ENCODE measurements at places on chromosomes 2 and 18.

GRCh38 chr2:82796132-82796531 is 1662.9 kb downstream of the SUCLG1 start:
- no peak for DNase-seq

- no peak for DNase-seq
Observed at GRCh38 chr2:65053199-65053598, 3.0 kb upstream of the CEP68 start.

- no peak for DNase-seq
Observed at GRCh38 chr18:32980896-32981295, 208.1 kb upstream of the KLHL14 start.

DNA sequence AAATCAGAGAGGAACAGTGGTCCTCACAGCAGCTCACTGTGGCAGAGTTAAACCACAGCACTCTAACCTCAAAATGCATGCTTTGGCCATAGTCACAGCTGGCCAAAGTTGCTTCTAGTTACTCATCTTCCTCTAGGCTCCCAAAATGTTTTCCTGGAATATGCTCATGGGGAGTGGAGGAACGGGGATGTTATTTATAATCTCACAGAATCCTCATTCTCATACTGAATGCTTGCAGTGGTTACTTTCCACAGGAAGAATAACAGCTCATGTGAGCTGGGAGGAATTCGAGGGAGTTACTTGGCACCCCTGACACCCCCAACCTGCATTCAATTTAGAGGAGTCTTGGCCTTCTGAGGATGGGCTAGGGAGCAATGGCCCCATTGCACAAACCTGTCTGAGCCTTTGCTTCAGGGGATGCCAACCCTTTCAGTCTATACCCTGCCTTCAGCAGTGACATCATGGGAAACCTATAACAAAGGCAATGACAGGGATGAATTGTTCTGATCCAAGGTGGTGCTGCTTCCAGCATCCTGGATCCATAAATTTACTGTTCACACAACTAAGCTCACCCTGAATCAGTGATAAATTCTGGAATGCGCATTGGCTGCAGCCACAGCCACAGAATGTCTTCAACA is 22.4 kb upstream of the CCBE1 start:
- DNase-seq = peak; percentile 56

DNA sequence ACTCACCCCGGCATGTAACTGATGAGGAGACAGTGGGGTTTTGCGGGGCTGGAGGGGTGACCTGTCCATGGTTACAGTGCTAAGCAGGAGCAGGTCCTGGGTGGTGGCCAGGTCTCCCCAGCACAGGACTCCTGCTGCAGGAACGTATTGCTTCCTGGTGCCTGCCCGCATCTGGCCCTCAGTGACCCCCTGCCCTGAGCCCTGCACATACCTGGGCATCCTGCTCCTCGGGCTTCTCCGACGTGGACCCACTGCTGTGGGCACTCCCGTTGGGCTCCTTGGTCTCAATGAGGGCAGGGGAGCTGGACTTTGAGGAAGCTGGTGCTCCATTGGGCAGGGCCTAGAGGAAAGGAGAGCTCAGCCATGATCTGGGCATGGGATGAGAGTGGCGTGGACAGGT is 43.5 kb downstream of the CENPO start:
- no peak for DNase-seq

DNA sequence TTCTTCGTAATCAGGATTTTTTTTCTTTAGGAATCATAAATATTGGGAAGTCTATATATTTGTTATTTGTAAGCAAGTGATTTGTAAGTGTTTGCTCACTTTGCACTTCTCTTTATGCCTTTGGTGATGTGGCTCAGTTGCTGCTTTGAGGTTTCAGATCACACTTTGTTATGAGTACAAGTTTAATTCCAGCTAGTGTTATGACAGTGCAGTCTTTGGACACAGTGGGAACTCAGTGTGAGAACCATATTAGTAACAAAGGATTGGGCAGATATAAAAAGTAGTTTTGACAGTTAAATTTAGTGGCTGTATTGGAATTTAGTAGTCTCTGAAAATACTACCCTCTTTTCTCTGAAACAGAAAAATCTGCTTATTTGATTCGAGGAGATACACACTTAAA is 67.7 kb downstream of the ABI2 start:
- DNase-seq = no peak

- no peak for DNase-seq
Observed at GRCh38 chr2:46050027-46050426, 247.2 kb upstream of the EPAS1 start.

DNA sequence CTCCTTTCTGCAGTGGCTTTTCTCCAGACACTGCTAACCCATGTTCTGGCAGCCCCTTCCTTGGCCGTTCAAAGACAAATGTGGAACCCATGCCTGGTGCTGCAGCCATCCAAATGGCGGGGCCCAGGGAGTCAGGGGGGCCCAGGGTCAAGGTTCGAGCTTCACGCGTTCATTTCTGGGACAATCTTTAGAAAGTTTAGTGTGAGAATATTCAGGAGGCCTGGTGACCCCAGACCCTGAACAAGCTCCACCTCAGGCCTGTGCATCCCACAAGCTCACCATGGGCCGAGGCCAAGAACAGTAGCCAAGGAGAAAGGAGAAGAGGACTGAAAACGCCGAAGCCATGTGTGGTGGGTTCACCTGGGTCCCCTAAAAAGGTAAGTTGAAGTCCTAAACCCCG is 54.4 kb downstream of the ANKMY1 start:
- no peak for DNase-seq

- DNase-seq = no peak
Observed at GRCh38 chr18:50397023-50397422, 22.2 kb downstream of the SKA1 start.

GRCh38 chr2:177391822-177392372 is 676 bp upstream of the AGPS start:
- no peak for DNase-seq

GRCh38 chr18:14000884-14001283 is 85.5 kb upstream of the MC2R start:
- DNase-seq = no peak

DNA sequence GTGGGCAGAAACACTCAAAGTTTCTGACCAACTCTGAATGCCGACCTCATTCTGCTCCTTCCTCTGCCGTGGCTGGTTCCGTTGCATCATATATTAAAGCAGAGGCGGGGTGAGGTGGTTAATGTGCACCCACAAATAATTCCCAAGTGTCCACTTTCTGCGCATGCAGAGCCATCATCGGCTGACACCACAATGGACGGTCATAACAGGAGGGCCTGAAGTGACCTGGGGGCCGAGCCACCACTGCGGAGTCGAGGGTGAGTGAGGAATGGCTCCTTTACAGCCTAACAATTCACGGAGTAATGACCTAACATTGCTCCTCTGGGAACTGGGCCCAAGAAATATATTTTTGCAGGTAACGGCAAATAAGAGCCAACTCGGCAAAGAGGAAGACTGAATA is 32.9 kb upstream of the GLI2 start:
- no peak for DNase-seq

DNA sequence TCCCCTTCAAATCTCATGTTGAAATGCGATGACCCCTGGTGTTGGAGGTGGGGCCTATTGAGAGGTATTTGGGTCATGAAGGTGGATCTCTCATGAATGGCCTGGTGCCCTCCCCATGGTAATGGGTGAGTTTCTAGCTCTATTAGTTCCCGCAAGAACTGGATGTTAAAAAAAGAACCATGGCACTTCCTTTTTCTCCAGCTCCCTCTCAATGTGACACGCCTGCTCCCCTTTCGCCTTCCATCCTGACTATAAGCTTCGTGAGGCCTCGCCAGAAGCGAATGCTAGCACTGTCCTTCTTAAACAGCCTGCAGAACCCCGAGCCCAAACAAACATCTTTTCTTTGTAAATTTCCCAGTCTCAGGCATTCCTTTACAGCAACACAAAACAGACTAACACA is 303.2 kb upstream of the REV1 start:
- no peak for DNase-seq

GRCh38 chr18:13216092-13216582 is 2.4 kb upstream of the LDLRAD4 start:
- peak; percentile 56 for DNase-seq

DNA sequence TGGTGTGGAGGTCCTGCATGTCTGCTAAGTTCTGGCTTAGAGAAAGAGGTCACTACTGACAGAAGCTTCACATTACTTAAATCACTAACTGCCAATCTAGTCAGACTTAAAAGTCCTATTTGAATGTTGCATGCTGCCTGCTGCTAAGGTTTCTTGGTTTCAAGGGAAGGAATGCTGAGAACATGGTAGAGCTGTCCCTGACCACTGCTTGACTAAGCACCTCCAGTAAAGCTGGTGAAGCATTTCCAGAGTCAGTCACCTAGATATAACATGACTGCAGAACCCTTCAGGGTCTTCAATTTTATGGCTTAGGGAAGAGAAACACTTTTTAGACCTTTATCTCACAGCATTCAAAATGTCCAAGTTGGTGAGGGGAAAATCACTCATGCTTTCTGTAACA is 2178.3 kb upstream of the PIK3C3 start:
- no peak for DNase-seq

GRCh38 chr2:75309596-75310463 is 110.5 kb upstream of the TACR1 start:
- DNase-seq = no peak

DNA sequence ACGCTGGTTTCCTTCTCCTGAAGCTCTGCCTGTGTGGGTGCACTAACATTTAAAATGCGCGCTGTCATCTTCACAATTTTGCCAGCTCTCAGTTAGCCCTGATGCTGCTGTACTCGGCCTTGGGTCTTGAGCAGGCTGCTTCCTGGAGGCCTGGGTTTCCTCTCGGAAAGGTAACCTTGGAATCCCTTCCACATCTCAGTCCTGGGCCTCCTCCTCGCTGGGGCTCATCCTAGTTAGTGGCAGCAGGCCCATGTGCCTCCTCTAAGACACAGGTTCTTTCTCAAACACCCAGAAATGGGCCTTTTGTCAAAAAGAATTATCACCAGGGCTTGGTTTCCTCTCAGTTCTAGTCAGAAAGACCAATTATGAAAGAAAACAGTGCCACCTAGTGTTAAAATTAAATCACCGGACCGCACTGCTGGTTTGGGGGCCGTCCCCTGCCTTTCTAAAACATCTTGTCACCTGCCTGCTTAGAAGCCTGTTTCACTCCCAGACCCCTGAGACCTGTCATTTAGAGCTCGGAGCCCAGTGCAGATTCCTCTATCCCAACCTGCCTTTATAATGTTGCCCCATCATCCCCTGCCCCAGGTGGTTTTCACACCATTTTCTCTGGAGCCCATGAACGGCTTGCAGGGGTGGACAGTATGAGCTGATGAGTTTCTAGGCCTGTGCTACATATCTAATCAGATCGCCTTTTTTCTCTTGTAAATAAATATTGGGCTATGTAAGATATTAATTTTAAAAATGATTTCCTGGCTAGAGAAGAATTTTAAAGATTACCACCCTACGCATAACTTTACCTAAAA is 42.4 kb downstream of the HK2 start:
- DNase-seq = peak; percentile 28

GRCh38 chr2:203937788-203938187 is 1.2 kb downstream of the ICOS start:
- no peak for DNase-seq

DNA sequence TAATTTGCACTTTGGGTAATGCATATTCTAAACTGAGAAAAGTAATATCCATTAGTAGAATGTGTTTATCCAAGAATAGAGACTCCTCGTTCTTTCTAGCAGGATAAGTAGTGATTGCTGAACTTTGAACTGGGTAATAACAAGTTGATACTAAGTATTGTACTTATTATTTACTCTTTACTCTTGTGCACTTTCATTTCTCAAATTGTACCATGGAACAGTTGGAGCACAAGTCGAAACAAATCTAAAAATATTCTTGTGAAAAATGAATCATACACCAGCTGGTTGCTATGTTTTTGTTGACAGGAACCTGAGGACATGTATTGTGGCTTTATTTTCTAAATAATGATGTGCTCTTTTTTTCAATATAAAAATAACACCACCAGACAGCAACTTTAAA is 111.9 kb downstream of the RGPD3 start:
- no peak for DNase-seq

DNA sequence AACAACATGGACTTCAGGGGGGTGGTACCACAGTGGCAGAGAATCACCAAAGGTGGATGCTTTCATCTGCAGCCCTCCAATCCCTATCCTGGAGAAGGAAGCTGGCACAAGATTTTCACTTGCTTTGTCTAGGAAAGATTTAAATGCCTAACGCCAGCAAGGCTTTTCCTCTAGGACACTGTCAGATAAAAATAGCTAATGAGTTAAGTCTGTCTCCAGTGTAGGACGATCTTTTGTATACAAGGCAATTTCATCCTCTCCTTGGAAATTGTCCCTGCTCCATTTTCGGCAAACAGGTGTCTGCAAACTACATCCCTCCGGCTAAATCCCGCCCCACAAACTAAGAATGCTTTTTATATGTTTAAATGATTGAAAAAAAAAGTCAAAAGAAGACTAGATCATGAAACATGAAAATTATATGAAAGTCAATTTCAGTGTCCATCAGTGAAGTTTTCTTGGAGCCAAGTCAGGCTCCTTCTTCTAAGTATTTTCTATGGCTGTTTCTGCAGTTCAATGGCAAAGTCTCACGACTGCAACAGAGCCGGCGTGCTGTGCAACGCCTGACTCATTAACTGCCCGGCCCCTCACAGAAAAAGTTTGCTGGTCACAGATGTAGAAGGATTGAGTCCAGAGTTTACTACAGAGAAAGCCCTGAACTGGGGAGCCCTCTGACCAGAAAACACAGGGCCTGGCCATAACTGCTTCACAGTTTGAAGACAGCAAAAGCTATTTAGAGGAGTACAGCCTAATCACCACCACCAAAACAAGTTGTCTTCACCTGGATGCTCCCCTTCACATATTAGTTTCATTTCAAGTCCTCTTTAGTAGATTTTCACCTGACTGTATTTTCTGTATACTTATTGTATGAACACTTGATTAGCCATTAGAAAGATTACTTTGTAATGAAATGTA is 52.3 kb downstream of the PIEZO2 start:
- DNase-seq = no peak

- DNase-seq = no peak
Observed at GRCh38 chr18:53887447-53887846, 337.0 kb downstream of the MBD2 start.

GRCh38 chr2:43040084-43040854 is 186.1 kb downstream of the ZFP36L2 start:
- no peak for DNase-seq

DNA sequence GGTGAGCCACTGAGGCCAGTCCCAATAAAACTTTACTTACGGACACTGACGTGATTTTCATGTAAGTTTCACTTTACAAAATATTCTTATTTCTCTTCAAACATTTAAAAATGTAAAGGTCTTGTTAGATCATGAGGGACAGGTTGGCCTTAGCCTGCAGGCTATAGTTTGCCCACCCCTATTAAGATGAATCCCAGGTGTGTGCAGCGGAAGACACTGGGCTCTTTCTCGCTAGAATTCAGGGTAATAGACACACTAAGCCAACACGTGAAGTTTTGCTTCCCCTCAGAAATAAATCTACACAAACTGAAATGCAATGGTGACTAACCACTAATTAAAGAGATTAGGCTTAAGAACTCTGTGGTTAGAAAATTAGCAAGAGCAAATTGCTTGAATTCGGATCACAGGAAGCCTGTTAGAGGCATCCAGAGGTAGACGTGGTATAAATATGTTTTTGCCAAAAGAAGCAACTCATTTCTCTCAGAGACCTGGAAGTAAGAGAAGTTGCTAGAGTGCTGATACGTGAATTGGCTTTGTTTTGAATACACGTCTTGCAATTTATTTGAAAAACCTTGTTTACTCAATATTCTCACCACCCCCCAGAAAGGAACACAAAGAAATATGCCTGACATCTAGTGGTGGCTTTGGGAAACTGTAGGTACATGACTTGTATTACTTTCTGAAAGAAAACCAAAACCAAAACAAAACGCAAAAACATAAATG is 151.6 kb downstream of the DTNB start:
- DNase-seq = peak; percentile 92

- DNase-seq = no peak
Observed at GRCh38 chr2:147108548-147108947, 736.3 kb upstream of the ACVR2A start.

Data from skin of body (tissue), 3 donors.